ENCODE measurements at places on chromosomes 5 and 9.

- no peak for DNase-seq
Measured at GRCh38 chr5:148778882-148779281, 47.5 kb upstream of the ADRB2 start.

GRCh38 chr5:112892776-112893175, 29.3 kb downstream of the REEP5 start:
- DNase-seq, result no peak

DNA sequence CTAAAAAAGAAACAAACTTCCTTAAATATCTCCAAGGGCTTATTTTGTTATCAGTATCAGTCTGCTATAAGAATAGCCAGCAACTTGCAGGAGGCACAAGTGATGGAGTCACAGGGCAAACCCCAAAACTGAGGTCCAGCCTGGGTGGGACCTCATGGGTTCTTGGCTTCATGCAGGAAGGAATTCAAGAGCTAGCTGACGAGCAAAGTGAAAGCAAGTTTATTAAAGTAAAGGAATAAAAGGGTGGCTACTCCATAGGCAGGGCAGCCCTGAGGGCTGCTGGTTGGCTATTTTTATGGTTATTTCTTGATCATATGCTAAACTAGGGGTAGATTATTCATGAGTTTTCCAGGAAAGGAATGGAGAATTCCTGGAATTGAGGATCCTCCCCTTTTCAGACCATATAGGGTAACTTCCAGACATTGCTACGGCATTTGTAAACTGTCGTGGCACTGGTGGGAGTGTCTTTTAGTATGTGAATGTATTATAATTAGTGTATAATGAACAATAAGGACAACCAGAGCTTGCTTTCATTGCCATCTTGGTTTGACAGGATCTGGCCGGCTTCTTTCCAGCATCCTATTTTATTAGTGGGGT, 231.9 kb downstream of the ADAMTSL1 start:
- no peak for DNase-seq

- no peak for DNase-seq
Measured at GRCh38 chr9:126149661-126150060, 177.0 kb upstream of the MVB12B start.

- DNase-seq, result no peak
Measured at GRCh38 chr5:81317536-81317935, 16.1 kb downstream of the ZCCHC9 start.

DNA sequence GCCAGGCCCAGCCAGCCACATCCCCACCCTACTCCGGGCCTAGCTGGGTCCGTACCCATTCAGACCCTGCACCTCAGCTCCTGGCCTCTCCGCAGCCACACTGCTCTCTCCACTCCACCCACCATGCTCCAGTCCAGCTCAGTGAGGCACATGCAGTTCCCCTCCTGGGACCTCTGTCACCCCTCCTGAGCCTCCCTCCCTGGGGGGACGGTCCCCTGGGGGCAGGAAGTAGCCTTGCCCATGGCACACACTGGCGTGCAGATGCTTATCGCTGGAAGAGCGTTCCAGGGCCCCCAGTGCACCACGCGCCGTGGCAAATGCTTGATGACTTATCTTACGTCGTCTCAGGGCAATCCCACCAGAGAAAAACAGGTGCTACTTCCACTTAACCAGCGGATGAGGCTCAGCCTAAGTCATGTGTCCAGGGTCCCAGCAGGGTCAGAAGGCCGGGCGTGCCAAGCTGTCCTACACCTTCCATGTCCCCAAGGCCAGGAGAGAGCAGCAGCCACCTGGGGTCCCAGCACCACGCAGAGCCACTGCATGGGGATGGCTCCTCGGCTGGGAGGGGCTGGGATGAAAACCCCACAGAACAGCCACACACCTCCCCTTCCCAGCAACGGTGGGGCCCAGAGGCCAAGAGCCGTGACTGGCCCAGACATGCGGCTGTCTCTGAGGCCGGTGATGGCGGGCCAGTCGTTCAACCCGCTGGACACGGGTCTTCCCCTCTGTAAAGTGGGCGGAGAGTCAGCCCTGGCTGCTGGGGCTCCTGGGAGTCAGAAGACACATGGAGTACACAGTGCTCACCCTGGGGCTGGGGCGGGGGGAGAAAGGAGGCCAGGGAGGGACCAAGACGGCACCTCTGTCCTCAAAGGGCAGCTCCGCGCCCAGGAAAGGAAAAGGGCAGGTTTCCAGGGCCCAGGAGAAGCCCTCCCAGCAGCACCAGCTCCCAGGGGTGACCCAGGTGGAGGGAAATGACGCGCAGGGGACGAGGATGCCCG, 2.6 kb upstream of the CCDC187 start:
- no peak for DNase-seq

GRCh38 chr5:139494832-139495231, 12.3 kb upstream of the STING1 start:
- no peak for DNase-seq

DNA sequence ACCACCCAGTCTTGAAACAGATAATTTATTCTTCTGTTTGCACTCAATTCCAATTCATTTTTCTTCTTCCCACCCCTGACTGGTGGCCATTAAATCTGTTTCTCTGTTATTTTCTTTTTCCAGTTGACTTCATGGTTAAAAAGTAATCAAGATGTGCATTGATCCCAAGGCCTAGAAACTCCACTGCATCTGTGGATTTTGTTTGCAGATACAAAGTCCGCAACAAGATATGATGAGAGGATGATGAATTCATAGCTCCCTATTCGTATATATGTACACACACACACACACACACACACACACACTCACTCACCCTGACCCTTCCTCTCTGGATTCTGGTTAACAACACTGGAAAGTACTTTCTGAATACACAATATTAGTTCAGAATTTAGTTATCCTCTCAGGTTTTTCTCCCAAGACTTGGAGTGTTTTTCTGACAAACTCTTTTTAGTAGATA, 52.4 kb downstream of the CD180 start:
- no peak for DNase-seq

DNA sequence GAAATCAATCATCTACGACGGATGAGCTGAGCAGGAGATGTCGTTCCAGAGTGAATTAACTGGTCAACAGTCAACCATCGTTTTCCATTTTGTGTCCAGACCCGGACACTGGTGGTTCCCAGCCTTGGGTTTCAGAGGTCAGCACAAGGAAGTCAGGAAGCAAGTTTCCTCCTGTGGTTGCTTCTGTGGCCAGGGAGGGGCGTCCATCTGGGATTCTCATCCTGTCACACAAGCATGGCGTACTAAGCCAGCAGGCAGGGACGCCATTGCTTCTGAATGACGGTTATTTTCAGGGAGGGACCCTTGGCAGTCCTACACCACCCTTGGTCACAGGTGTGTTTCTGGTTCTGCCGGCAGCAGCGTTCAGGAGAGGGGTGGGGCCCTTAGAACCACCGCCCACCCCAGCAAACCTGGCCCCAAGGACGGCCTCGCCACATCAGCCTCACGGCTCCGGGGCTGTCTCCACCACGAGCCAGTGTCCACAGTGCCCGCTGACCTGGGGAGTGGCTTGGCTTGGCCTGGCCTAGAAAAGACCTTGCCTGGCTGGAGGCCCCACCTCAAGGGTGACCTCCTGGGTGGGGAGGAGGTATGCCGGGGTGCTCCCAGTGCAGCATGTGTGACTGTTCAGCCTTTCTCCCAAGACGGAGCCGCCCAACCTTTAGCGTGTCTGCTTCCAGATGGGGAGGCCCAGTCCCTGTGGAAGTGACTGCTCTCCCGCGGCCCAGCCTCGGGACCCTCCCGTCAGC, 25.2 kb downstream of the NDUFS6 start:
- DNase-seq, result no peak

DNA sequence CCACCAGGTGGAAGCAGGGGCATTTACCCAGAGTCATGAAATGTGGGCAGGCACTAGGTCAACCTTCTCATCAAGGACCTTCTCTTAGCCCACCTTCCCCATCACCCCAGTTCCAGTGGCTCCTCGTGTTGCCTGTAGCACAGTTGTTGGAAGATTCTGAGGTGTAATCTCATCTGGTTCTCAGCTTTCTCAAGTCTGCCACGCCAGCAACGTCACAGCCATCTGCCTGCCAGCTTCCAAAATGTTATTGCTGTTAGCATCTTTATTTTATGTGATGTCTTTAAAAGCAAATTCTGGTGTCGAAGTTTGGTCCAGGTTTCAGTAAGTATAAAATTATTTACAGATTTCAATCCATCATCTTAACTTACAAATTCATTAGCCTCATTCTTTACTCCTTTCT, 10.7 kb downstream of the C9orf153 start:
- DNase-seq, result no peak

DNA sequence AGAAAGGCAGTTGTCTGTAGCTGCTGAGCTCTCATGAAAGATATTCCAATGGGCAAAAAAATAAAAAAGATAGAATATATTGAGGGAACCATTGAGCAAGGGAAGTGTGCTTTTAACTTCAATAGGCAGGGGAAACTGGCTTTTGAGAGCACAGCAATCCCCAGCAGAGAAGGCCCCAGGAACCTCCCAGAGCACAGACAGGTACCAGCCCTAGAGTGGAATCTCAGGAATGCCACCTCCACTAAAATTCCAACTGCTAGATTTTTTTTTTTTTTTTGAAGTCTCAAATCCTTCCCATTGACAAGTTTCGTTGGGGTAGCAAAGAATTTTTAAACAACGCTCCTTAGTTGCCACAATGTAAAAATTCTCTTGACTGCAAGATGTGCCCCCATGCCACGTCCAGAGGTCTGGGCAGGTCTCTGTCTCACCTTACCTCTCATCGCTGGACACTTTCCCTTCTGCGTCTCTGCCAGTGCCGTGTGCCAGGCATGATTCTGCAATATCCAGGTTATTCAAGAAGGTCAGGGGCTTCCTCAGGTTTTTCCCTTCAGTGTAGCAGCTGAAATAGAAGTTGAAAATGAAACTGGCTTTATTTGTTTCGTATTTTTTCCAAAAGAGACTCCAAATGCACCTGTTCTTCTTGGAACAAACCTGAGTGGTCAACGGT, 64.2 kb upstream of the IRX1 start:
- DNase-seq, result no peak

GRCh38 chr5:93300309-93300923, 280.6 kb downstream of the NR2F1-AS1 start:
- DNase-seq, result no peak

GRCh38 chr5:58136406-58136805, 323.5 kb downstream of the PLK2 start:
- DNase-seq, result no peak

DNA sequence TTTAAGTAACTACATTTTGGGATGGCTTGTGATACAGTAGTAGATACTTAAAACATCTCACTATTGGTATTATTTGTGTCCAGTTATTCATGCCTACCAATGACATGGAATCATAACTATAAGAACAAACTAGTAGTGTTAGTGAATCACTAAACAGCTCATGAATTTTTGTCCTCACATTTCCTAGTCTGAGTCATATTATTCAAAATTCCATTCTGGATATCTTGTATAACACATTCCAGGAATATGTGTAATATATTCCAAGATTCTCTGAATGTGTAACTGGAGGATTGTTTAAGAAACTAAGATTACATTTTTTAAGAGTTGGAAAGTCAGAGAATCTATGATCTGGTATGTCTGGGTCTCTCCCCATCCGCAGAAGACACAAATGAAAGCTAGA, 565.3 kb upstream of the ZNF608 start:
- DNase-seq, result no peak

GRCh38 chr9:93124793-93125192, 9.3 kb downstream of the NINJ1 start:
- no peak for DNase-seq

All from stimulated activated CD8-positive, alpha-beta memory T cell treated with anti-CD3 and anti-CD28 coated beads, Interleukin-12 subunit alpha, Interleukin-12 subunit beta, amount 100 ng/mL, for 1 hour (primary cell).